Activated T-cell treated with anti-CD3 and anti-CD28 coated beads for 24 hours (primary cell): ENCODE measurements at places on chromosomes 3 and 15.

GRCh38 chr15:50907601-50908208, 778 bp upstream of the AP4E1 start:
- DNase-seq: peak; percentile 18

DNA sequence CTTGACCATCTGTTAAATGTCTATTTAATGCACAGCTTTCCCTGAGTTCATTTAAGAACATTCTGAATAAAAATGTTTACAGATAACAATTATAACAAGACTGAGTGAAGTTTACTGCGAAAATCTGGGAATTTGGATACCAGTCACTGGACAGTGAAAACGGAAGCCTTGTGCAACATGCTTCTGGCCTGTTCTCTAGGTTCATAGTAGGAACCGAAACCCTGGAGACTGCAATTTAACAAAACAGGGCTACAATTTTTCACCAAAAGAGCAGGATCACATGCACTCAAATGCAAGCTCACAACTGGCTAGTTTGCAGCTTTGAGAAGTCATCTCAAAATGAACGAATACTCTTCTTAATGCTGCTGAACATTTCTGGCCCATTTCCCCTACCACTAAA, 435.9 kb downstream of the NR2F2 start:
- no peak for DNase-seq

GRCh38 chr3:14460342-14461005, 58.1 kb downstream of the SLC6A6 start:
- no peak for DNase-seq

- no peak for DNase-seq
These were observed 337.8 kb upstream of the TBC1D5 start for GRCh38 chr3:18080198-18080689.

GRCh38 chr3:143668924-143669790, 179.1 kb downstream of the SLC9A9 start:
- no peak for DNase-seq

GRCh38 chr3:173395073-173395411, 2.5 kb upstream of the NLGN1 start:
- no peak for DNase-seq

DNA sequence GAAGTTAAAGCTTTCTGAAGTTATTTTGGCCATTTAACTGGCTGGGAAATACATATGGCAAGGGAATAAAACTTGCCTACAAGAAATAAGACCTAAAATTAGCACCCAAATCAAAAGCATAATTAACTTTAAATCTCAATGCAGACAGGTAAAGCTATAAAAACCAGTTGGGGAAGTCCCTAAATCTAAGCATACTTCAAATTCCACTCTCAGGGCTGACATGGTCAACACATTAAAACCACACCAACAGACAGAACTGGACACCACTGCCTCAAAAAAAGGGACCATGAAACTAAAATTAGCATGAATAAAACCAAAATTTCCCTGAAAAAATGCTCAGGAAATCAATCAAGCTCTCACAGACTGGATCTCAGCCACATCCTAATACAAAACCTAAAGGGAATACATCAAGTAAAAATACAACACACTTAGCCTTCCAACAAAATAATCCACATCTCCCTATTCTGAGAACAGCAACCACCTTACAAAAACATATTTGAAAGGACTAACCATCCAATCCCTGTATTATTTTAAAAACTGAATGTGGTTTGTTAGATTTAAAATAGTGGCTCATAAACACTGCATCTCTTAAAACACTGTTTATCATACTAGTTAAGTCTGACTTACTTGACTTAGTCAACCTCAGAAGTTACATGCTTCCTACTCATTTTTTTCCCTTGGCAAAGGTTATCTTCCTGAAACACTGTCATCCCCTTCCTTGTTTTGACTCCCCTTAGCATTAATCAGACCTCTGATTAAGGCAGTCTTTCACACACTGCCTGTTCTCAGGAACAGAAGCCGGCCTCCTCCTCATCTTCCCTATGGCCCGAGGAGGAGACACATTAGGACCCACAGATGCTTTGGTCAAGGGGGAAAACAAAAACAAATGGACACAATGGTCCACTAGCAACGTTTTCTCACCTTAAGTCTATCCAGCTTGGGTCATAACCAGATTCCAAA, 8.3 kb downstream of the TRA2B start:
- no peak for DNase-seq

- DNase-seq: no peak
These were observed 206.0 kb downstream of the THRB start for GRCh38 chr3:24288496-24289236.

GRCh38 chr15:88188300-88188699, 68.2 kb downstream of the NTRK3 start:
- DNase-seq: no peak

DNA sequence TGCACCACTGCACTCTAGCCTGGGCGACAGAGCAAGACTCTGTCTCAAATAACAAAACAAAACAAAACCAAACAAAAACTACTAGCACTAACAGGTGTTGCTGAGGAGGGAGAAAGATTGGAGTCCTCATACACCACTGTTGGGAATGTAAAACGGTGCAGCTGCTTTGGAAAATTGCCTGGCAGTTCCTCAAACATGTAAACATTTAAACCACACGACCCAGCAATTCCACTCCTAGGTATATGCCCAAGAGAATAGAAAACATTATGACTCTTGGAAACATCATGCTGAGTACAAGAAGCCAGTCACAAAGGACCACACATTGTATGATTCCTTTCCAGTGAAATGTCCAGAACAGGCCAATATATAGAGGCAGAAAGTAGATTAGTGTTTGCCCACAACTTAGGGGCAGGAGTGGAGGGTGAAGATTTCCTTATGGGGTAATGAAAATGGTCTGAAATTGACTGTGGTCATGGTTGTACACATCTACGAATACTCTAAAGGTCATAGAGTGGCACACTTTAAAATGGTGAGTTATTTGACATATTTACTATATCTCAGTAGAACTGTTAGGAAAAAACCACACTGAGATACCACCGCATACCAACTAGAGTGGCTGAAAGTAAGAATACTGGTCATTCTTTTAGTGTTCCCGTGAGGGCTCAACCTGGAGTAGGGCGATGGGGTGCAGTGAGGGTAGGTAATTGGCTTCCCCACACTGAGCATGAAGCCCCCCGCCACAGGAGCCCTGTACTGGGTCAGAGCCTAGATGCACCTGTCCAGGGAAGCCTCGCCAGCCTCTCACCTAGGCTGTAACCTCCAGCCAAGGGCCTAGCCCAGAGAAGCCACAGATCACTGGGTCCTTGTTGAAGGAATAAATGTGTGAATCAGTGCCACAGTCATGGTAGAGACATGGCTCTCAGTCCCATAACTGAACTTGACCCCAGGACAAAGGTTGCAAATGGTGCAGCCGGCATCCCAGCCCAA, 131.1 kb downstream of the NUP210 start:
- no peak for DNase-seq
